ENCODE measurements at places on chromosomes 2 and 18. TPM values are rescaled to one million over a fixed set of nuclear protein-coding genes. Genes with fewer than 3 reads are reported as not detected.

Gene POTEJ
- polyA plus RNA-seq, result not detected

Gene CFAP65
- 0.04 TPM for polyA plus RNA-seq

Gene FTCDNL1
- 0.56 TPM for polyA plus RNA-seq

Gene NT5C1B
- polyA plus RNA-seq, result not detected

DNA sequence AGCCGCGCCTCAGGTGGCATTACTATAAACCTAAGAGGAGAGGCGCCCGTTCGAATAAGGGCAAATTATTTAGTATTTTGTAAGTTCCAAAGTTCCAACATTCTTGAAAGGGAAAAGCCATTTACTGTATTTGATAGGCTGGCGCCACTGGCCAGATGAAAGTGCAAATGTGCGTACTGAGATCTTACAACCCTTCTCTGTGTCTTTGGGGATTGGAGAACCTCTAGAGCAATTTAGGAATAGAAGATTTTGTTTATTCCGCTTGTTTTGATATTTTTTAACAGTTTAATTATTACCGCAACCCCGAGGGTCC lies 467 bp upstream of the WDR35 start:
- DNase-seq, result no peak

DNA sequence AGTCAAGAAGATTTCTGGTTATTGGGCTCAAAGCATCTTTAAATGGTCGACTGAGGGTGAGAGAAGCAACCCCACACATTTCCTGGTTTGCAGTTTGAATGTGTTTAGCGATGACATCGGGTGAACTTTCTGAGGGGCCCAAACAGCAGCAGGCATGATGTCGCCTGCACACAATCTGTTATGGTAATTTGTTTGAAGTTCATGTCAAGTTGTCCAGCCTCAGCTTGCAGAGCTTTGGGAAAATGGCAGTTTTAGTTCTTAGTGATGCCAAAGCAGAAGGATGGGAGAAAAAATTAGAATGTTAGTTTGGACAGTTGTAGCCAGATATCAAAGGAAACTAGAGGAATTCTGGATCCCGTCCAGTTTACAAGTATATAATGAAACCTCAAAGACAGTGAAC lies 284.6 kb downstream of the MBD5 start:
- no peak for DNase-seq

GRCh38 chr2:85933753-85934594 lies 45.2 kb upstream of the ST3GAL5 start:
- no peak for DNase-seq

DNA sequence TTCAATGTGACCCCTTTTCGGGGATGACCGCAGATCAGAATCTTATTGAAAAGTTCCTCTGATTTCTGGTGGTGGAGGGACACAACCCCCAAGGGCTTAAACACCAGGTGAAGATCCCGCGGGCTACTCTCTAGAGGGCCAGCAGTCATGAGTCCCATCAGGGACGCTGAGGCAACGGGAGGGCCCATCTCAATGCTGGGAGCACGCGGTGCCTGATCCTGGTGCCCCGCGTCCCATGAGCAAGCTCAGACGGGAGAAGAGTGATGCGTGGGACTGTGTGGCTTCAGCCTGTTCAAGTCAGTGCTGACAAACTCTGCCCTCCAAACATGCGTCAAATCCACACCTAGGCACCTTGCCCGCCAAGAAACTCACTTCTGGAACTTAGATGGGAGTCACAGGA lies 224.9 kb downstream of the TWIST2 start:
- DNase-seq, result no peak

DNA sequence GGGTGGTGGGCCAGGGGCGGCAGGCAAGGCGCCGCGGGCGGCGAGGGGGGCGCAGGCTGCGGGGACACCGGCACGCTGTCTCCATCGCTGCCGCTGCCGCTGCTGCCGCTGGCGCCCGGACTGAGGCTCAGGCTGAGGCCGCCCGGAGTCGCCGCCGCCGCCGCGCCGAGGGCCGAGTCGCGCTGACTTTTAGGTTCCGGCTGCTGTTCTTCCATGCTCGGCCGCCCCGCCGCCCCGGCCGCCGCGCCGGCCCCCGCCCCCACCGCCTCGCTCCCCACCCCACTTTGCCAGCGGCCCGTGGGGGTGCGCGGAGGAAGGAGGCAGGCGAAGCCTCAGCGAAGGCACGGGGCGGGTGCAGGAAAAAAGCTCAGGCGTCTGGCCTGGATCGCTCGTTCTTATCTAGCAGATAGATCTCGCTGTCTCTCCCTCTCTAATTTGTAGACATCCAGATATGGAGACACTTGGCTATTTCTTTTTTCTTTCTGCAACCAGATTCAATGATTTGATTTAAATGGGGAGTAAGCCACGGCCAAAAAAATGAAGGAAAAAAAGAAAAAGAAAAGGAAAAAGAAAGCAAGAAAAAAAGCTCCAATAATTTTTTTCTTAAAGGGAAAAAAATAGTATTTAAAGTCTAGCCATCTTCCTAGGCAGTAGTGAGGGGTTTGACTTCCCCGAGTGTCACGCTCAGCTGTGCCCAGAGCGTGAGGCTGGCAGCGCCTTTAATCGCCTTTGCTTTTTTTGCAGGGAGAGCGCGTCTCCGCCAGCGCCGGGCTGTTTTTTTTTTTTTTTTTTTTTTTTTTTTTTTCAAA lies at the start of gene EN1:
Gene EN1 (minus strand): TSS at position 696 of the 809 bp plus-strand sequence. CDS start 481 bp downstream, at position 215.
- no peak for DNase-seq

DNA sequence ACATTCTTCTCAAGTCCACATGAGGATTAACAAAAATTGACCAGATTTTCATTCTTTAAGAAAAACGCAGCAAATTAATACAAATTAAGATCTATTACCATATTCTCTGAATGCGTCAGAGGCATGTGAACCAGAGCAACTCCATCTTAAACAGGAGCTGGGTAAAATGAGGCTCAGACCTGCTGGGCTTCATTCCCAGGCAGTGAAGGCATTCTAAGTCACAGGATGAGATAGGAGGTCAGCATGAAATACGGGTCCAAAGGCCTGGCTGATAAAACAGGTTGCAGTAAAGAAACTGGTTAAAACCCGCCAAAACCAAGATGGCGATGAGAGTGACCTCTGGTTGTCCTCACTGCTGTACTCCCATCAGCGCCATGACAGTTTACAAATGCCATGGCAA lies 217.6 kb downstream of the RDH14 start:
- no peak for DNase-seq

DNA sequence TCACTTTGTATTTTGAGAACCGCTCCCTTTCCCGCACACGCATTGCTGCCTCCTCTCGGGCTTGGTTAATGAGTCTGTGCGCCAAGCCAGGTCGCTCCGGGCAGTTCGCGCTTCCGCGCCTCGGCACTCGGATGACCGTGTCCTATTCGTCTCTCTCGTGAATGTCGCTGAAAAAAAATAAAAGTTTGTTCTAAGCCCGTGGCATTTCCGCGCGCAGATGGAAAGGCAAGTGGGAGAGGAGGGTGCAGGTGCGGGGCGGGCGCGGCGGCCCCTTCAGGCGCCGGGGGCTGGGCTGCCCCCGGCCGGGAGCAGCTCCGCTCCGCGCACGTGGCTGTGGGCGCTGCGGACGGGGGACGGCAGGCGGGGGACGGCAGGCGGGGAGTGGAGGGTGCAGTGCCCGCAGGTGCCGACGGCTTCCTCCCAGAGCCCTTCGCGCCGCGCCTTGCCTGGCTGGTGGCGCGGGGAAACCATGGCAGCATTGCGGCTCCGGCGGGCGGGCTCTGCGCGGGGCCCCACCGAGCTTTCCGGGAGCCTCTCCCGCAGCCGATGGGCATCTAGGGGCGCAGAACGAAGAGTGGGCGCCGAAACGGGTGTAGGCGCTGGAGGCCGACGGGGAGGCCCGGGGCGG lies 159.6 kb upstream of the SIX2 start:
- DNase-seq, result no peak

DNA sequence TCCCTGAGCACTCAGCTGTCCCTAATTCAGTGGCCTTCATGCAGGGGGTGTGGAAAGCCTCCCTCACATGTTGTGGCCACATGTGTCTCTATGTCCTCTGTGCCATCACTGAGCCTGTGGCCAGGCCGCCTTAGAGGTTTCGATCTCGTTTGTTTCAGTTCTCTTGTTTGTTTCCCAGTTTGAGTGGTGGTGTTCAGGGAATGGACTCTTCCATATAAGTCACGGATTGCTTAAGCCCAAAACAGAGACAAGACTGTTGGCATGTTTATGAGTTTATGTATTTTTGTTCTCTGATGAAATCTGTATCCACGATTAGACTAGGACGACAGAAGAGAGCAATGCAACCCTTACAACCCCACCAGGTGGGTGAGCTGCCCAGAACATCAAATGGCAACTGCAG lies 134.5 kb downstream of the CCBE1 start:
- DNase-seq, result no peak

- no peak for DNase-seq
Observed at GRCh38 chr2:83464444-83464843, 994.6 kb downstream of the SUCLG1 start.

GRCh38 chr2:149617476-149617875 lies 29.9 kb upstream of the MMADHC start:
- no peak for DNase-seq

GRCh38 chr2:19895535-19895934 lies 6.2 kb downstream of the TTC32 start:
- no peak for DNase-seq

DNA sequence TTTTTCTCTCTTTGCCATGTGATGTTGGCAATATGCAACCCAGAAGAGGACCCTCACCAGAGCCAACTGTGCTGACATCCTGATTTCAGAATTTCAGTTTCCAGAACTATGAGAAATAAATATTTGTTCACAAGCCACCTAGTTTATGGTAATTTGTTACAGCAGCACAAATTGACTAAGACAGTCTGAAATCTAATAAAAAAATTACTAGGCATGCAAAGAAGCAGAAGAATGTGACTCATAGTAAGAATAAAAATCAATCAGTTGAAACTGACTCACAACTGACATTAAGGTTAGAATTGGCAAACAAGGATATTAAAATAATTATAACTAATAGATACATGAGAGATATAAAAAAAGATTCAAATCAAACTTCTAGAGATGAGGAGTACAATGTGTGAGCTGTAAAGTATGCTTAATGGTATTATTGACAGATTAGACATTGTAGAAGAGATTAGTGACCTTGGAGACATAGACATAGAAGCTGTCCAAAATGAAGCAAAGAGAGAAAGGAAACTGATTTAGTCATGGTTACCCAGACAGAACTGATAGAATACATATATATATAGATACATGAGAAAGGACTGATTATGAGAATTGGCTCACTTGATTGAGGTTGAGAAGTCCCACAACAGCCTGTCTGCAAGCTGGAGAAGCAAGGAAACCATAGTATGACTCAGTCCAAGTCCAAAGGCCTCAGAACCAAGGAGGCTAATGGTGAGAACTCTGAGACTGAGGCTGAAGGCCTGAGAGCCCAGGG lies 27.8 kb upstream of the TTC39C start:
- DNase-seq, result no peak

GRCh38 chr2:72276876-72277275 lies 129.2 kb upstream of the CYP26B1 start:
- no peak for DNase-seq

DNA sequence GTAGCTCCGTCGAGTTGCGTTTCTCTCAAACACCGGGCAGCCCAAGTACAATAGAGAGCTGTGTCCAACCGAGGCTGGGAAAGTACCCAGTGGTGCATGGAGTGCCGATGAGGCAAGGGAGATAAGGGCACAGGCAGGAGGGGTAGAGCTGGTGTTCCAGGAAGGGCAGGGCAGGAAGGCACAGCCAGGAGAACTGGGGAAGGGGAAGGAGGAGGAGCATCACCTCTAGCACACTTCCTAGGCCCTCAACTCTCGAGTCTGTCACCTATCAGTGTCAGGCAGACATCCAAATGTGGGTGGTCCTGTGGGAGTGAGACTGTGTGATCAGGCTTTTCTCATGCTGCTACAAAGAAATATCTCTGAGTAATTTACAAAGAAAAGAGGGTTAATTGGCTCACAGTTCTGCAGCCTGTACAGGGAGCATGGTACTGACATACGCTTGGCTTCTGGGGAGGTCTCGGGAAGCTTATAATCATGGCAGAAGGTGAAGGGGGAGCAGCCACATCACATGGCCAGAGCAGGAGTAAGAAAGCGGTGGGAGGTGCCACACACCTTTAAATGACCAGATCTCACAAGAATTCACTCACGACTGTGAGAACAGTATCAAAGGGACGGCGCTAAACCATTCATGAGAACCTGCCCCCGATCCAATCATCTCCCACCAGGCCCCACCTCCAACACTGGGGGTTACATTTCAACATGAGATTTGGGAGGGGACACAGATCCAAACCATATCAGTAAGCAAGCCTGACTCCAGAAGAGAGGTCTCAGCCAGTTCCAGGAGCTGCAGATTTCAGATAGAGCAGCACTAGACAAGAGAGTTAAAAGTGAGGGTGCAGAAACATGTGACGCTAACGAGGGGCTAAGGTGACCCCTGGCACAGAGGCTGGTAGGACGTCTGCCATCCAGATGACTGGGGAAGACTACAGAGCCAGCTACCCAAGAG lies 75.7 kb downstream of the MBOAT2 start:
- no peak for DNase-seq

DNA sequence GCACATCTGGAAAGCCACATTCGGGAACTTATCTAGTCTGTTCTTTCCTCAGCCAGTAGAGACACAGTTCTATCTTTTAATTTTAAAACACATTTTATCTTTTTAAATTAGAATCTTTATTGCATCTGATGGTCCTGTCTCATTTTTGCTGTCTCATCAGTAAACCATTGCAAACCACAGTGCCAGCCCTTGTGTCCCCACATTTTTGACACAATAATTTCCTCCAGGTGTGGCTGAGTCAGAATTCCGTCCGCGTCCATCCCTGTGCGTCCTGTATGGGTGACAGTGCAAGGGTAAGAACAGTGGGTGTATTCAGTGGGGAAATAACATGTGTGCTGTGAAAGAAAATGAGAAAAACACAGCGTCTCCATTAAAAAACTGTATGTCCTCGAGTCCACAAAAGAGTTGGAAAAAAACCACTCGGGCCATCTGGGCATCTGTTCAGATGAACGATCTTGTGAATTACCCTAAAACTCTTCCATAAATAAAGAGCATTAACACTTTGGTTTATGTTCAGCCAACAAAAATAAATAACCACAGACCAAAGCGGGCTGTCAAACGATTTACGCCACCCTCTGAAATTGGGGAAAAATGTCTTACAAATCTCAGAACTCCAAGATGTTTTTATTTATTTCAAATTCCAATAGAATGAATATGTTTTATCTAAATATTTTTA lies 137.3 kb downstream of the ZNF516 start:
- no peak for DNase-seq

GRCh38 chr2:102025016-102025501 lies 33.3 kb downstream of the IL1R2 start:
- DNase-seq, result no peak
